EL (cell line): ENCODE measurements at places on chromosomes 16 and 17.

- DNase-seq: peak; percentile 32
Measured at GRCh38 chr17:79852748-79853147, 13.5 kb upstream of the CBX4 start.

DNA sequence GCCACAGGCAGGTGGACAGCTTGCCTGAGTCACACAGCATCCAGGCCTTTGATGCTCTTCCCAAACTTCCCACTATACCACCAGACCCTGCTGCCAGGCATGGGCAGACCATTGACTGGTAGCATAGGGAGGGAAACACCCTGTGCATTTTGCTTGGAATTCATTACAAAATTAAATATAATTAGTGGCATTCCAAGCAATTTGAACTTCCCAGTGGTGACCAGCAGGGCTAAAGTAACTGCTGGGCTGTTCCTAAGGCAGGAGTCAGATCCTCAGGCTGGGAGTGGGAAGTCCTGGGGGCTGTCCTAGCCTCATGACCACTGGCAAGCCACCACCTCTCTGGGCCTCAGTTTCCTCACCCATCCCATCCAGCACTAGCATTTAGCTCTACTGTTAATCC lies 3.8 kb downstream of the PRR15L start:
- DNase-seq: no peak

- peak; percentile 7 for DNase-seq
Measured at GRCh38 chr16:49158029-49158642, 123.5 kb downstream of the CBLN1 start.

DNA sequence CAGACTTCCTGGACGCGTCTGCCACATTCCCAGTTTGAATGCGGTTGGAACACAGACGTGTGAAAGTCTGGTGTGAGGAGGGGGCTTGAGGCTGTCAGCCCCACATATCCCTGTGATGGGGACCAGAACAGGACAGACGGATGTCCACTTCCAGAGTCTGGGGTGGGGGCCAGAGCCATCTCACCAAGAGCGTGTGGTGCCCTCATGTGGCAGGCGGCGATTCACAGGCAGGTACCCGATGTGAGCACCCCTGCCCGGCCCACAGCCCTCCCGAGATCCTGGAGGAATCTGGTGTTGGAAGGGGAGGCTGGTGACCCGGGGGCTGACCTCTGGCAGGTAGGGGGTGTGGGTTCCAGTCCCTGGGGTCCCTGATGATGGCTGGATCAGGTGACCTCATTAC lies 51.5 kb downstream of the ENGASE start:
- DNase-seq: no peak

DNA sequence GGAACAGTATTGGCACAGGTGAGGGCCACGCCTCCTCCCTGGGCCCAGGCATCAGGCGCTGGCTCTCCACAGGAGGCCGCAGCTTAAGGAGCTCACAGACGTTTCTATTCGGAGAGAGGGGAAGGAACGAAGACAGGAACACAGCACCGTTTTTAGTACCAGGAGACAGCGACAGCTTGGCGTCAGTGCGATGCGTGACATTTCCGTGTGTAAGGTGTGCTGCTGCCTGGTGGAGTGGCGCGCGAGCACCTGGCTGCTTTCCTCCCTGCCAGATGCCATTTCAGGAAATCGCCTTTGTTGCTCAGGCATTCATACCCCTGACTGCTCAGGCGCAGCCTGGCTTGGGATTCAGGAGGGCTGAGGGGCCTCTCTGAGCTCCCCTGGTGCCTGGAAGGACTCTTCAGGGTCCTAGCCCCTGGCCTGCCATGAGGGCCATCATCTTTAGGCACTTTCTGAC lies 367.5 kb downstream of the CPPED1 start:
- DNase-seq: no peak
